ENCODE measurements at places on chromosomes 3 and 15. TPM values are rescaled to one million over a fixed set of nuclear protein-coding genes. Genes with fewer than 3 reads are reported as not detected.

DAZL gene
- total RNA-seq: not detected

MYO1E gene
- total RNA-seq: 25.1 TPM

RCN2 gene
- total RNA-seq: 62.3 TPM

ACAA1 gene
- total RNA-seq: 60.8 TPM

PEAK1 gene
- 12.5 TPM for total RNA-seq

SLCO2A1 gene
- total RNA-seq: not detected

PPP1R14D gene
- 0.53 TPM for total RNA-seq

CTDSPL gene
- 26.1 TPM for total RNA-seq

AHSG gene
- total RNA-seq: 2,043 TPM

XXYLT1 gene
- total RNA-seq: 10.8 TPM

PAQR5 gene
- total RNA-seq: 0.11 TPM

EPHB3 gene
- total RNA-seq: not detected

C3orf85 gene
- total RNA-seq: not detected

CD200R1 gene
- not detected for total RNA-seq

HESX1 gene
- 0.97 TPM for total RNA-seq

LRRC2 gene
- 0.27 TPM for total RNA-seq

OXTR gene
- 0.95 TPM for total RNA-seq

KBTBD12 gene
- total RNA-seq: not detected

CTXN2 gene
- total RNA-seq: not detected

SLC24A5 gene
- total RNA-seq: not detected

SI gene
- total RNA-seq: not detected

P2RY13 gene
- not detected for total RNA-seq

CLDN18 gene
- not detected for total RNA-seq

MME gene
- total RNA-seq: not detected

PCCB gene
- total RNA-seq: 92.6 TPM

HIGD2B gene
- total RNA-seq: not detected

MNS1 gene
- 2.3 TPM for total RNA-seq

LRRFIP2 gene
- 32.2 TPM for total RNA-seq

SCAANT1 gene
- total RNA-seq: not detected

NMB gene
- 25.4 TPM for total RNA-seq

COL7A1 gene
- total RNA-seq: 2.7 TPM

DNASE1L3 gene
- 0.55 TPM for total RNA-seq

WDR93 gene
- not detected for total RNA-seq

PARP16 gene
- 6.8 TPM for total RNA-seq

RHOV gene
- total RNA-seq: 0.15 TPM

ENTPD3 gene
- total RNA-seq: not detected

UACA gene
- total RNA-seq: 22.1 TPM

SCAP gene
- total RNA-seq: 53.3 TPM

TXNRD3 gene
- total RNA-seq: 20.7 TPM

STT3B gene
- total RNA-seq: 205 TPM

All from HepG2 (cell line).